ENCODE measurements at places on chromosomes 1 and 21. TPM values are rescaled to one million over a fixed set of nuclear protein-coding genes. Genes with fewer than 3 reads are reported as not detected.
A peak's percentile ranks its signal among the peaks of the same experiment; 100 is the strongest.

Gene PTPN7
- total RNA-seq = 114 TPM

DNA sequence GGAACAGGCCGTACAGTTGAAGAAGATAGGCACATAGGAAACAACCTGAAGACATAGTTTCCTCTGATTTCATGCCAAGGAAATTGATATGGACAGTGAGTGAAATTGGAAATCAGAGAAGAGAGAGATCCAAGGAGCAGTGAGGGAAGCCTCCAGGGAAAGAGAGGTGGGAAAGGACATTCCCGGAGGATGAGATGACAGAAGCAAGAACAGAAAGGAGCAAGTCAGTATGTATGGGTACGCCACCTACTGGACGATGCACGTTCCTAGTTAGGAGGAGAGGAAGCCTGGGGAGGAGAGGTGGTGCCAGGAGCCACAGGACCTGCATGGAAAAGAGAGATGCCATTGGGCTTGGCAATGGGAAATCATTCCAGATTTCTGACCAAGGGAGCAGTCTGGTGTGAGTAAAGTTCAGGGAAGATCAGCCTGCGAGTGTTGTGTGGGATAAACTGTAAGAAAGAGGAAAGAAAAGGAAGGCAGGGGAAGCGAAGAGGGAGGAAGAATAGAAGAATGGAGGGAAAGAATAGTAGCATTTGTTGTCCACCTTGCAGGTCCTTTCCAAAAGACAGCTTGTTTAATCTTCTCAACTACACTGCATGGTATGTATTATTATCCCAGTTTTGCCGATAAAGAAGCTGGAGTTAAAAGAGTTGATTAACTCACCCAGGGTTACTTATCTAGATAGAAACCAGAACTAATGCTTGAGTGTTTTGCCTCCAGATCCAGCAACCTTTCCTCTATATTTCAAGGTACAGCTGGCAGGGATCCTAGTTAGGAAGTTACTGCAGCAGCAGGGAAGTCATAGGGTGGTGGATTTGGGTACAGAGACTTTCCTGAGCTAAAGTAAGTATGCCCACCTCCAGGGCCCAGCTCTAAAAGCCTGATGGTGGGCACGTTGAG is 27.4 kb downstream of the C1orf116 start:
- H3K4me3 ChIP-seq = no peak overlapping the region
- no peaks in the 10 kb centered on the region for H3K27me3 ChIP-seq
- no peaks in the 10 kb centered on the region for H3K36me3 ChIP-seq

DNA sequence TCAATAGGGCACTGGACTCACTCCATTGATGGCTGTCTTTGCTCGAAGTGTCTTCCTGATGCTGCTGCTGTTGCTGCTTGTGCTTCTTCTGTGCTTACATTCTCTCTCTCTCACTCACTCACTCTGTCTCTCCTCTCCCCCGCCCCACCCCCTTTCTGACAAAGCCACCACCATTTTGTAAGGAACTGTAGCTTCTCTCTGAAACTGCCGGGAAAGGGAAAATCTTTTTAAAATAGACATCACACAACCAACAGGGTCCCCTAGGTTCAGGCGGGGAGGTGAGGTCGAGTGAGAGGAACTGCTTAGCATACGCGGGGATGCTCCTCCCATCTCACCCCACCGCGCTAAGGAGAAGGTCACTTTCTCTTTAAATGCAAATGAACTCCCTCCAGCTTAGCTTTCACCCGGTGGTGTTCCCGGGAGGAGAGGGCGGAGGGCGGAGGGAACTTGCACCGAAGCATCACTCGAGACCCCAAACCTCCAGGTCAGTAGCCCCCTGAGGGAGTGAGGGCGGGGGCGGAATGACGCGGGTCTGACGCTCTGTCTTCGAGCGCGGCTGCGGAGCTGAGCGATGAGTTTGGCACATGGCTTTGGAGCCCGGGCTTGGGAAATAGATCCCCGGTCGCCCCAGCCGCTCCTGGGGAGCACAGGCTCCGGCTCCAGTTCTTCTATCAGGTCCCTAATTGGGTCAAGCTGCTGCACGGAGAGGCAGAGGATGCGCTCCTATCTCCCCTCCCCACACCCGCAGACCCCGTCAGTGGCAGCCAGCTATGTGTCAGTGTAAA is at the start of gene CCDC28B:
Gene CCDC28B, plus strand, starts transcription at position 370 of the 785 bp plus-strand sequence. CDS start 1,341 bp downstream, outside the sequence.
- peak within 1 kb of the TSS; percentile 73 for H3K4me3 ChIP-seq
- no peaks in the 10 kb centered on the region for H3K27me3 ChIP-seq
- peak; percentile 40 for DNase-seq
- peaks cover 37% of the 10 kb centered on the region for H3K36me3 ChIP-seq
- peaks cover 50% of the 10 kb centered on the region for H3K4me1 ChIP-seq

DNA sequence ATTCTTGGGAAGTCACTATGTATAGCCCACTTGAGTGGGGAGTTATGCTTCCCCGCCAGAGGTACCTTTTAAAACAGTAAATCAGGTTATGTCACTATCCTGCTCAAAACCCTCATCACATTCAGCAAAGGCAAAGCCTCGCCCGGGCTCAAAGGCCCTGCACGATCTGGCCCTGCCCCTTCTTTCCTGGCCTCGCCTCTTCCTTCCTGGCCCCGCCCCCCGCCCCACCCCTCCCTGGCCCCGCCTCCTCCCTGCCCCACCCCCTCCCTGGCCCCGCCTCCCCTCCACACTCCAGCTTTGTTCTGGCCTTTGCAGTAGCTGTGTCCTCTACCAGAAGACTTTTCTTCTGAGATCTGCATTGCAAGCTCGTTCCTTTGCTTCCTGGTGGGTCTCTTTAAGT is 6.6 kb downstream of the LDLRAD2 start:
- DNase-seq = no peak
- H3K27ac ChIP-seq = no peak overlapping the region
- no peak overlapping the region for H3K4me3 ChIP-seq
- H3K36me3 ChIP-seq = no peaks in the 10 kb centered on the region

Gene GPR52
- total RNA-seq = 0.52 TPM

GRCh38 chr1:217813031-217813430 is 181.9 kb downstream of the SPATA17 start:
- H3K4me1 ChIP-seq = no peaks in the 10 kb centered on the region
- H3K4me3 ChIP-seq = no peak overlapping the region
- H3K27ac ChIP-seq = no peak overlapping the region
